ENCODE measurements at places on chromosomes 3 and 15.

DNA sequence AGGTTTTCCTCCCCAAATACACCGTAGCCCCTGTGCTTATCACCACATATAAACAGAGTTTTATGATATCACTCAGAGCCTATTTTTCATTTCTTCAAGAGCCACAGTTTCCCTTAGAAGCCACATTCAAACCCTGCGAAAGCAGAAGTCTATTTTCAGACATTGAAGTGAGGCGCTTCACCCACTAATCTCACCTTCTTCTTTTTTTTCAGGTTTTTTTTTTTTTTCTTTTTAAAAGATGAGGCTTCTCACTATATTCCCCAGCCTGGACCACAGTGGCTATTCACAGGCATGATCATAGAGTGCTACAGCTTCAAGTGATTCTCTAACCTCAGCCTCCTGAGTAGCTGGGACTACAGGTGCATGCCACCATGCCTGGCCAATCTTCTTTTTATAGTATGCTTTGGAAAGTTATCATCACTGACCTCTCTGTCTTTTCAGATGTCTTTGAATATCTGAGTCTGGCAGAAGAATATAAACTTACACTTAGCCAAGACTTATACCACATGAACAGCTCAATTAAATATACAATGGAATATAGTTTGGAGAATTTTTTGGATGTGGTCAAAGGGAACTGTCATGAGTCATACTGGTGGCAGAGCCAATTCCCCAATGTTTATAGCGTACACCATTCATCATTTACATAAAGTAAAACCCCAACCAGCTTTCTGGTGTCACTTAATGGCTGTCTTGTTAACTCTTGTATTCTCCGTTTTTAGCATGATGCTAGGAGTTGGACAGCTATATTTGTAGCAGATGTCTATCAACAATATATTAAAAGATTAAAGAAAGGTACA, 59.7 kb upstream of the CCDC50 start:
- DNase-seq: no peak

GRCh38 chr3:78274475-78275065, 1234.7 kb downstream of the ROBO2 start:
- no peak for DNase-seq

GRCh38 chr15:39828374-39828931, 45.8 kb upstream of the FSIP1 start:
- no peak for DNase-seq

DNA sequence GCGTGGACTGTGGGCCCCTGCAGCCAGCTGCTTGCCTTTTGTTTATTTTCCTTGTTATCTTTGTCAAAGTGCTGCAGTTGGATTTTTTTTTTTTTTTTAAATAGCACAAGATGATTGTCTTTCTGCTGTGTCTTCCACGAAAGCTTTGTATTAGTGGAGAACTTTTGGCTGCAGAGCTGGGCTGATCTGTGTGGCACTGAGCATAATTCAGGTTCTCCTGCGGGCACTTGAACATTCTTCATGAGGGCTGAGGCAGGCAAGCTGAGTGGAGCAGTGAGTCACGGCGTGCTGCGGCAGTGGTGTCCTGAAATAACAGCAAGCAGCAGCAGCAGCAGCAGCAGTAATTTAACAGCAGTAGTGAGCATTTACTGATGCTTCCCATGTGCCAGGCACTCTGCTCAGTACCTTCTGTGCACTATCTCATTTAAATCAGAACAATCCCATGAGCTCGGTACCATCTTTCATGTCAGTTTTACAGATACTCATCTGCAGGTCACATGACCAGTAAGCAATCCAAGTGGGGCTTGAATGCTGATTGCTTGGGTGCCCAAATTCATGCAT, 45.8 kb downstream of the MITF start:
- DNase-seq: no peak

- no peak for DNase-seq
Measured at GRCh38 chr3:58679446-58679845, 12.9 kb upstream of the FAM3D start.

DNA sequence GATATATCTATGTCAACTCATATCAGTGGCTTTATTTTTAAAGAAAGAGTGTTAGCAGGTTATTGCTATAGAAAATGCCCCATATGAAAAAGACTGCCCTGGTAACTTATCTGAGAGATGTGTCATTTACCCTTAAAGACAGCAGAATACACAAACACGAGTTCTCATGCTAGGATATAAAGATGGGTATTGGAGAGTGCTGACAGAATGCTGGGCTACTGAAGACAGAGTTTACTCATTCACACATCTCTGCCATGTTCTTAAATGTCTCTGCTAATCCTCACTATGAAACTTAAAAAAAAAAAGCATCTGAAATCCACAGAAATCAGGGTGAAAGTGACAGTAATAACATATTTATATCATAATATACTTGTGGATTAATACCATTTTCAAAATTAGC, 126.7 kb downstream of the FOXP1 start:
- DNase-seq: no peak

GRCh38 chr15:25869701-25870100, 6.6 kb upstream of the ATP10A start:
- no peak for DNase-seq

Data from activated CD8-positive, alpha-beta memory T cell treated with anti-CD3 and anti-CD28 coated beads for 1 hour (primary cell).